ENCODE measurements at places on chromosomes 16 and 17.

- DNase-seq = no peak
Measured at GRCh38 chr17:8490256-8491023, 54.8 kb downstream of the NDEL1 start.

- DNase-seq = no peak
Measured at GRCh38 chr17:37176723-37177122, 199.1 kb upstream of the C17orf78 start.

GRCh38 chr16:65068151-65068740, 53.6 kb downstream of the CDH11 start:
- no peak for DNase-seq

- DNase-seq = peak; percentile 43
Measured at GRCh38 chr16:55703003-55704001, 47.5 kb downstream of the SLC6A2 start.

DNA sequence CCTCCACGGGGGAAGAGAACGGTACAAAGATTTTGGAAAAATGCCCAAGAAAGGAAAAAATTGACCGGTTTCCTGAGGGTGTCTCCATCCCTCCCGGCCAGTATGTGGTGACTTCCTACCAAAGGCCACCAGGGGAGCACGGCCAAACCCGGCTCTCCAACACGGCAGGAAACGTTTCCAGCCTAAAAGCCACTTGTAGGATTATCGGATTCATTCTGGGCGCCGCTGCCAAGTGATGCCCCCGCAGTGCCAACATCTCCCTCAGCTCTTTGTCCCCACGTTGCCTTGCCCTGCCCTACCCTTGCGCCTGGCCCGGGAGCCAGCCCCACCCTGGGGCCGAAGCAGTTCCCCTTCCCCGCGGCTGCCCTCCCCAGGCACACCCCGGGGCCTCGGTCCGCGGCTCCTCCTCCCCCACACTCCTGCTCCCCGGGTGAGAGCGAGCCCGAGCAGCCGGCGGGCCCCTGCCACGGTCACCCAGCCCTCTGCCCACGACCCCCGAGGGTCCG, 688 bp downstream of the CRK start:
- DNase-seq = peak; percentile 58

DNA sequence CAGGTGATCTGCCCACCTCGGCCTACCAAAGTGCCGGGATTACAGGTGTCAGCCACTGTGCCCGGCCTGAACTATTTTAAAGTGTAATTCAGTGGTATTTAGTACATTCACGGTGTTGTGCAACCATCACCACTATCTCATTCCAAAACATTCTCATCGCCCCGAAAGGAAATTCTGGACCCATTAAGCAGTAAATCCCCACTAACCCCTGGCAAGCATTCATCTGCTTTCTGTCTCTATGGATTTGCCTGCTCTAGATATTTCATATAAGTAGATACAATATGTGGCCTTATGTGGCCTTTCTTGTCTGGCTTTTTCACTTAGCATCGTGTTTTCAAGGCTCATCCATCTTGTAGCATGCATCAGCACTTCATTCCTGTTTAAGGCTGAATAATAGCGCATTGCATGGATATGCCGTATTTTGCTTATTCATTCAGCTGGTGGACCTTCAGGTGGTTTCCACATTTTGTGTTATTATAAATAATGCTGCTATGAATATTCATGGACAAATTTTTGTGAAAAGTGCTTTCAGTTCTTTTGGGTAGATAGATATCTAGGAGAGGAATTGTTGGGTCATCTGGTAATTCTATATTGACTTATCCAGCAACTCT, 8.4 kb upstream of the HERPUD1 start:
- DNase-seq = no peak

DNA sequence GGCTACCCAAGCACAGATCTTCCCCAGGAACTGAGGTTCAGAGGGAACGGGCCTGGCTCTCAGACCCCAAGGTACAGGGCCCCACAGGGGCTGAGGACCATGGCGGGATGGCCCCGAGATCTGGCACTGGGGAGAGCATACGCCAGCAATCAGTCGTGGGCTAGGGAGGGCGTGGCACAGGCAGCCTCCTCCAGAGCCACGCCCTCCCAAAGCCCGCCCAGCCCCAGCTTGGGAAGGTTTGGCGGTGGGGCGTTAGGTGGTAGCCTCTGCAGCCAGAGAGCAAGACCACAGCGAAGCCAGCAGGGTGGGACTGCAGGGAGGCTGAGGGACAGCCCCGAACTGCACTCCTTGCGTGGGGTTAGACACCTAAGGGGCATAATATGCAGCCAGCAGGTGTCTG, 11.6 kb downstream of the WNT9B start:
- DNase-seq = no peak

DNA sequence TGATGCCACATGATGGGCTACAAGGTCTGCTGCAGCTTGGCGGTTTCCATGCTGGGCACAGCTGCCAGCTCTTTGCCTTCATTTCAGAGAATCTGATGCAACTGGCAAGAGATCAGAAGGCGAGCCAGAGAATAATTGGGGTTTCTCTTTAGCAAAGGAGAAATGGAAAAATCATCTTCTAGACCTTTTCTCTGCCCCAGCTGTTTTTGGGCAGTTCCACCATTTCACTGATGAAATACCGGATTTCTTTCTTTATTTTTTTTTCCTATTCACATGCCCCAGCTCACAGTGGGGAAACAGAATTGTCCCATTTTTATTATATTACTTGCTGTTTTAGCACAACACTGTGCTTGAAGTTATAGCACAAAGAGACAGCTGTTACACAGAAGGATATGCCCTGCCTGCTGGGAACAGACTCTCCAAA, 439.3 kb upstream of the GOT2 start:
- DNase-seq = no peak

GRCh38 chr16:4240624-4241023, 1.3 kb downstream of the SRL start:
- no peak for DNase-seq

GRCh38 chr16:66088681-66089080, 277.8 kb upstream of the CDH5 start:
- DNase-seq = no peak

GRCh38 chr17:57980522-57980921, 7.5 kb downstream of the VEZF1 start:
- no peak for DNase-seq

DNA sequence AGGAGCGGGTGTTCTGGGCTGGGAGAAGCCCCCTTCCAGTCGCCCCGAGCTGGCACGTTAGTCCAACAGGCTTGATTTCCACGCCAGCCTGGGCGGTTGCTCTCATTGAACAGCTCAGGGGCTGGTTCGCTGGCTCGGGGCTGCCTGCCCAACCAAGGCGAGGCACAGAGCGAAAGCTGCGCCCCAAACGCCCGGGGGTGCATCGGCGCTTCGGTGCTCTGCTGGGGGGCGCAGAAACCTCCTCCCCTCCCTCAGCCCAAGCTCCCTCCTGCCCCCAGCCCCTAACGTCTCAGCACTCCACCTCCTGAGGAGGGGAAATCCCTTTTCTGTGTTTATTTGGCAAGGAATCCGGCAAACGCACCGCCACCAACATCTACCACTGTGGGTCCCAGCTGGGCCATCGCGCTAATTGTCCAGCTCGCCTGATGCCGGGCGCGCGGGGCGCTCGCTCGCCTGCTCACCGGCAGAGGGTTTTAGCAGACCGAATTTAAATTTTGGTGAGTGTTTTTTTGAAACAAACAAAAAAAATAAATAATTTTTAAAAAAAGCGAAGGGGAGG, 29.5 kb upstream of the RBFOX1 start:
- no peak for DNase-seq

Data from activated CD8-positive, alpha-beta T cell treated with anti-CD3 and anti-CD28 coated beads, Interleukin-2, amount 10 ng/mL, durations not matched to agents 7 days and 5 days (primary cell).